ENCODE measurements at places on chromosomes 3 and 15.

DNA sequence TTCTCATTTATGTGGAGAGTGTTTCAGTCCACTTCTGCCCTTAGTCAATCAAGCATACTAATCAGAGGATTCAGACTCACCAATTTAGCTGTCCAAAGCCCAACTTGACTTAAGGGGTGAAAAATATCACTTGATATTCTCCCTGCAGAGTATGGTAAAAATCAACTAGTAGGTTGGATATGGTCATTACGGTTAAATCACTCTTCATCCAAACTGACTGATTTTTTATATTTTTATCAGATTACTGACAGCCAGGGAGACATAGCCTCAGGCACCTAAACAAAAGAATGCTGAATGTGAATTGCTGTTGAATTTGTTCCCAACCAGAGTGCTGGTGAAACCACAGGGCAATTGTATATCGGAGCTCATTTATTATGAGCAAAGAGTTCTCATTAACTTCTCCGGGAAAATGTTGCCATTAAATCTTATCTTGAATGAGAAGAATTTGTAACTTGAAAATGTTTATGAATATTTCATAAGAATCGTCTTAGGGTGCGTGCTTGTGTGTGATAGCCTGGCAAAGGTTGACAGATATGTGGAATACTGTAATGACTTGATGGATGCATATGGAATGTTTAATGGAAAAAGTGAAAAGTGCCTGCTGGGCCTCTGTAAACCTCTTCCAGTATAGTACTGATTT, 411.2 kb downstream of the NAALADL2 start:
- DNase-seq, result no peak

GRCh38 chr3:192482809-192483208, 244.5 kb downstream of the FGF12 start:
- DNase-seq, result peak; percentile 55

DNA sequence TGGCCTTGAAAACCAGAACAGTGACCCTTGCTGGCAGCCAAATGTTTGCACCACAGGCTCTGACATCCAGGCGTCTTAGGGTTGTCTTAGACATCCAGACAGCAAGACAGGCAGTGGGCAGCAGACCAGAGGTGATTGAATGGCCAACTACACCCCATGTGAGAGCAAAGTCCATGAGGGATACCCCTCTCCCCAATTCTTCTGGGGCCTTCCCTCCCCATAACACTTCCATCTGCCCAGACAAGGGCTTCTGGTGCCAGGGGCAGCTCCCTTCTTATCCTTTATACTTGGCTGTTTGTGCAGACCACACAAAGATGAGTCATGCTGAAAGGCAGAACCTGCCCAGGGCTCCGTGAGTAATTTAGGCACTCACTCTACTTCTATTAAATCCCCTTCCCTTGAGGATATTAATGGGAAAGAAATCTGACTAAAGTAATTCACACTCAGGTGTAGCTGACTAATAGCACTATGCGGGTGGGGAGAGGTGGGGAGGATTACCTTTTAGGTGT, 257.9 kb downstream of the UACA start:
- peak; percentile 79 for DNase-seq

- DNase-seq, result no peak
Measured at GRCh38 chr3:8864402-8865350, 95.3 kb upstream of the OXTR start.

DNA sequence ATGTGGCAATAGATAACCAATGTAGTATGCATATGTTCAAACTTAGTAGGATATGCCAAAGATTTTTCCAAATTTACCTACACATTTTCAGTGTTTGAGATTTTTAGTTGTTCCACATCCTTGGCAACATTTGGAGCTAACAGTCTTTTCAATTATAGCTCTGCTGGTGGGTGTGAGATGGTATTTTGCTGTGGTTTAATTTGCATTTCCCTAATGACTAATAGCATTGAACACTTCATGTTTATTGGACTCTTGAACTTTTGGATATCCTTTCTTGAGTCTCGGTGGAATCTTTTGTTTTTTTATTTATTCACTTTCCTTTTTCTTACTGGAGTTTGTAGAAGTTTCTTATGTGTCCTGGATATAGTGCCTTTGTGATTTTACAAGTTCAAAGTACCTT, 11.0 kb upstream of the ILDR1 start:
- DNase-seq, result no peak

DNA sequence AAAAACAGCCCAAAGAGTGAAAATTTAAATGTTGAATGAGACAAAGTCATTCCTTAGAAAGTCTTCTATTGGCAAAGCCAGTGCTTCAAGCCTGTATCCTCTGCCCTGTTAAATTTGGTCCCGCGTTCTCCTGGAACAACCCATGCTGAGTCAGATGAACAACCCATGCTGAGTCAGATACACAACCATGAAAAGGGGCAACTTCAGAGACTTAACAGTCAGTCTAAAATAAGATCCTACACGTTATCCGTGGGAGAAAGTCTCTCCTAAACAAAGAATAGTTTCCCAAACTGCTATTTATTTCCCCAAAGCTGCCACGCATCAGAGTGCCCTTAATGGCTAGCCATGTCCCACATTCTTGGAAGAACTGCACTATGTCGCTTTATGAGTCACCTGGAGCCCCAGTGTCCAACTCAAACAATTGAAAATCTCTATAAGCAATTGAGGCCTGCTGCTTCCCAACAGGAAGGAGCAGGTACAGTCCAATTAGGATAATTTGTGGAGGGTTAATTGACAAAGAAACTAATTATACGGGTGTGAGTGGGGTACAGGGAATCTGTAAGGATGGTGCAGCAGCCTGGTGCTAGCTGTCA, 66.1 kb downstream of the WHAMM start:
- DNase-seq, result no peak

GRCh38 chr3:134377896-134378295, 3.6 kb upstream of the AMOTL2 start:
- no peak for DNase-seq

GRCh38 chr3:120093119-120093910, 932 bp downstream of the GSK3B start:
- DNase-seq, result peak; percentile 92

DNA sequence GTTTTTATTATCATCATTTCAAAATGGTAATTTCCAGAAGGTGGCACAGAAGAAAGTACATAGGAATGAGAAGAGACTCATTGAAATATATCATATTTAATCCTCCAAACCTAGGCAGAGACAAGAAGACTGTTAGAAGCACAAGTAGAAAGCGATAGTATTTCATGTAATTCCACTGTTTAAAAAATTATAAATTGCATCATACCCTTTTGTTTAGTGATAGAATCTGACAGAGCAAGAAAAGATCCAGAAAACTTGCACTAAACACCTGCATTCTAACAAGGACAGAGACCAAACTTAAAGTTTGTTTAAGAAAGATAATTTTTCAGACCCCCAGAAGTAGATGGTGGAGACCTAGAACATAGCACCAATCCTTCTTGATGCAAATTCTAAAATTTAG, 56.9 kb upstream of the CD96 start:
- DNase-seq, result peak; percentile 1
